ENCODE measurements at places on chromosomes 2 and 18. TPM values are rescaled to one million over a fixed set of nuclear protein-coding genes. Genes with fewer than 3 reads are reported as not detected.

Gene ALLC
- total RNA-seq, result not detected

Gene CRACDL
- total RNA-seq, result 11.5 TPM

Gene SLC16A14
- total RNA-seq, result 5.2 TPM

Gene TXNDC2
- 0.12 TPM for total RNA-seq

Gene IL1RN
- total RNA-seq, result 15.2 TPM

Gene TDRD15
- not detected for total RNA-seq

Gene VWA3B
- 17.8 TPM for total RNA-seq

DNA sequence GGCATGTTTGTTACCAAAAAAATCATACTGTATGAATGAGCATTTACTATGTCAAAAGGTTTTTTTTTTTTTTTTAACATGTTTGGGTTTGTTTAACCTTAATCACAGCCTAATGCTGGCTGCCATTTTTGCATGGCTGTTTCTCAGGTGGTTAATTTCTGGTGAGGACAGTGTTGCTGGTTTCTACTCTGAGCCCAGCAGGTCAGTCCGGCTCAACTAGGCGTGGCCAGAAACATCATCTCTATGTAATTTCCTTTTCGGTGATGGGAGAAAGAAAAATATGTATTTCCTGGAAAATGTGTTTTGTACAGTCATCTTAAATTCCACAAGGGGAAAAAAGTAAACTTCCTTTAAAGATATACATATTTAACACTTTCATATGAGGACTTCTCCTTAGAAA, 24.9 kb upstream of the BZW1 start:
- peak; percentile 23 for DNase-seq
- no peaks in the 10 kb centered on the region for H3K36me3 ChIP-seq
- H3K4me1 ChIP-seq, result no peaks in the 10 kb centered on the region
- H3K27ac ChIP-seq, result no peak overlapping the region
- no peak overlapping the region for H3K4me3 ChIP-seq

DNA sequence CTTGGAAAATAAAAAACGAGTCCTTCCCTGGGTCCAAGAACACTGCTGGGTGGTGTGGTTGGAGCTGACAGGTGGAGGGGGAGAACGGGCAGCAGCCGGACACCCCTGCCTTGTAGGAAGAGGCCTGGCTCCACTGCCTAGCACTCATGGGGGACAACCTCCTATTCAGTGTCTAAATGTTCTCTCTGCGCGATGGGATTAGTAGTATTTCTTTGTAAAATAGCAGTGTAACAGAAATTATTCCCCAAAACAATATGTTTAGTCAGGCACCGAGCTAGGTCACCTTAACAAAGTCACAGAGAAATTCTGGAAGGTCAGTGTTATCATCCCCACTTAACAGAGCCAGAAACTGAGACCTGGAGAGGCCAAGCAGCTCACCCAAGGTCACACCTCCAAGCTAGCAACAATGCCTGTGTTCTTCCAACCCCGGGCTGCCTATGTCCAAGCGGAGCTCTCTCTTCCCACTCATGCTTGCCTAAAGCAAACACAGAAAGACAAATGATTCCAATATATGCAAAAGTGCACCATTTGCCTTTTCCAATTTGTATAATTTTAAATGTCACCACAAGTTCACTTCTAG, 68.0 kb downstream of the STEAP3 start:
- no peak overlapping the region for H3K27ac ChIP-seq
- H3K4me3 ChIP-seq, result no peak overlapping the region
- no peak for DNase-seq
- H3K27me3 ChIP-seq, result peaks cover 2% of the 10 kb centered on the region

DNA sequence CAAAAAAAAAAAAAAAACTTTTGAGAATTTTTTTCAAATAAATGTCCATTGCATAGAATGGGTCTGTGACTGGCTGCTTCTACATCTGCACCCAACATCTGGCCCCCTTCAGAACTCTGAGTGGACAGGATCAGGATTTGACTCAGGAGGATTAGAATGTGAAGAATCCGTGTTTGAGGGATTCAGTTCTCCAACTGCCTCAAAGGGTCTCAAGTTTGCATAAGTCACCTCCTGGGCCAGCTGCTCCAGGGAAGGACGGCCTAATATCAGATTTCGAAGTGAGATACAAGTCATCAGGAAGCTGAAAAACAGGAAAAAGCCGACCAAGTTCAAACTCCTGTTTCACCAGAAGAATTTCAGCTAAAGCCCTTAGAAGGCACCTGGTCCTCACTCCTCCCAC, 10.9 kb downstream of the MAT2A start:
- no peaks in the 10 kb centered on the region for H3K27me3 ChIP-seq
- no peak overlapping the region for H3K4me3 ChIP-seq
- H3K4me1 ChIP-seq, result no peaks in the 10 kb centered on the region
- DNase-seq, result no peak

DNA sequence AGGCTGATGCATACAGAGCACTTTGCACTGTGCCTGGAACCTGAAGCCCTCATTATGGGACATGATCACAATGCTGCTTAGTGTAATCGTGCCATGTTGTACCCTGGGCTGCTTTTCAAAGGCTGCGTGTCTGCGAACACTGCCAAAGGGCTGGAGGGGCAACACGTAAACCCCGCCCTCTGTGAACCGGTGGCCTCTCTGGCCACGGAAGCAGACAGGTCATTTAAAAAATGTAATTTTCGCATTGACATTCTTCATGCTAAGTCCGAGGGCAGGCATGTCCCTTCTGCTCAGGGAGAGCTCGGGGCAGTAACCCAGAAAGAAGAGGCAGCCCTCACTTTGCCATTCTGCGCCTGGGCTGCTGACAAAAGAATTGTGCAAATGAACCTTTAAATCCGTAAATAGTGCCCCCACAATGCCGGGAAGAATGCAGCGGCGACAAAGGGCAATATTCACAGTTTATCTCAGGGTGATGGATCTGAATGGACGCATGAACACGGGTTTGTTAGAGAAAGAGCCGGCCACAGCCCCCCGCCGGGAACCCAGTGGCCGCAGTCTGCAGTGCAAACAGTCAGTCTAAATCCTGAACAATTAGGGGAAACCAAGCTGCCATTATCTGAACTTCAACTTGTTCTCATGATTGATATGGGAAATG, 226.1 kb downstream of the MYCN start:
- H3K36me3 ChIP-seq, result no peaks in the 10 kb centered on the region
- H3K27ac ChIP-seq, result no peak overlapping the region

DNA sequence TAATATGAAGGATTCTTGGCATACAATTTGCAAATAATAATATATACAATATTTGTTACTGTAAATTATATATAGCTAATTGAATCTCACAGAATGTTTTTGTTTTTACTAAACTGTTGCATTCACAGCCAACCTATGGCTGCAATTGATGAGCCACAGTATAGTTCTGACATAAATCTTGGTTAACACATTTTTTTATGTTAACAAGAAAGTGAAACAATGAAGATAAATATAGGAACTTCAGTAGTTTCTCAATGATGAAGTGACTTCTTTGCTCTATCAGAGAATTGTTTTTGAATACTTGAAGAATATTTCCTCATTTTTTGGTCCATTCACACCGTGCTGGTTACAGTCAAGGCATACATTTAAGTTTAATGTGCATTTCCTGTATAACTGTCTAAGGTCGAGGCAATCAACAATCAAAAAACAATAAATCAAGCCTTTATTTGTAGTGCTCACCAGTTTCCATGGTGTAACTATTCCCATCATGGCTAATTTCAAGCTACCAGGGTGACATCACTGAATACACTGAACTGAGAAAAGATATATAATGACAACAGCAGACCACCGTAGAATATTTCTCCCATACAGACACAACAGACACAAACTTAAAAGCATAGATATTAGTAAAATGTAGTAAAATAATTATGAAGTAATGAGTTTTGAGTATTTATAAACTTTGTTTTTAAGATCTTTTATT, 12.9 kb upstream of the ETAA1 start:
- no peak overlapping the region for H3K4me3 ChIP-seq
- no peaks in the 10 kb centered on the region for H3K27me3 ChIP-seq
- H3K36me3 ChIP-seq, result no peaks in the 10 kb centered on the region
- no peak overlapping the region for H3K27ac ChIP-seq
- no peak for DNase-seq
- no peaks in the 10 kb centered on the region for H3K4me1 ChIP-seq

- no peak overlapping the region for H3K4me3 ChIP-seq
- no peaks in the 10 kb centered on the region for H3K36me3 ChIP-seq
- no peaks in the 10 kb centered on the region for H3K27me3 ChIP-seq
- DNase-seq, result no peak
- no peak overlapping the region for H3K27ac ChIP-seq
These were observed 226.2 kb downstream of the MC4R start for GRCh38 chr18:60146220-60146960.

GRCh38 chr18:10245846-10246175, 208.6 kb upstream of the APCDD1 start:
- no peak overlapping the region for H3K27ac ChIP-seq
- no peaks in the 10 kb centered on the region for H3K27me3 ChIP-seq
- no peak for DNase-seq
- H3K4me1 ChIP-seq, result peaks cover 34% of the 10 kb centered on the region
- no peaks in the 10 kb centered on the region for H3K36me3 ChIP-seq
- no peak overlapping the region for H3K4me3 ChIP-seq

GRCh38 chr2:2184549-2185249, 146.4 kb downstream of the MYT1L start:
- H3K4me3 ChIP-seq, result no peak overlapping the region
- H3K27me3 ChIP-seq, result no peaks in the 10 kb centered on the region
- H3K36me3 ChIP-seq, result no peaks in the 10 kb centered on the region
- peak; percentile 32 for DNase-seq
- H3K27ac ChIP-seq, result no peak overlapping the region

DNA sequence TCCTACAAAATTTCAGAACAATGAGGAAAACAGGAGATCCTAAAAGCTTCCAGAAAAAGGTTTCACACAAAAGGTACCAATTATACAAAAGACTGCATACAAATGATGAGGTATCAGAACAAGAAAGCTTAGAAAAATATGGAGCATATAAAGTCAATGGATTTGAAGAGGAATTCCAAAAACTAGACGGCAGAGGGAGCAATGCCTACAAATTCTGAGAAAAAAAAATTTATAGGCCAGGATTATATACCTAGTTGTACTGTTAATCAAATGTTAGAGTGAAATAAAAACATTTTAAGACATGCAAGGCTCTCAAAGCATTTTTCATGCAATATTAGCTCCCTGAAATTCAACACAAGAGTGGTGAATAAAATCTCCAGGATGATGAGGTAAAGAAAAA, 106.2 kb downstream of the ZRANB3 start:
- no peaks in the 10 kb centered on the region for H3K27me3 ChIP-seq
- H3K4me3 ChIP-seq, result no peak overlapping the region
- DNase-seq, result no peak
- H3K4me1 ChIP-seq, result no peaks in the 10 kb centered on the region
- no peak overlapping the region for H3K27ac ChIP-seq
- H3K36me3 ChIP-seq, result no peaks in the 10 kb centered on the region

- H3K27ac ChIP-seq, result no peak overlapping the region
- no peaks in the 10 kb centered on the region for H3K27me3 ChIP-seq
- H3K36me3 ChIP-seq, result no peaks in the 10 kb centered on the region
- no peak for DNase-seq
These were observed 513.9 kb upstream of the MEX3C start for GRCh38 chr18:51711298-51711889.

- peaks cover 3% of the 10 kb centered on the region for H3K4me1 ChIP-seq
- no peak overlapping the region for H3K27ac ChIP-seq
- no peaks in the 10 kb centered on the region for H3K36me3 ChIP-seq
- no peaks in the 10 kb centered on the region for H3K27me3 ChIP-seq
- no peak for DNase-seq
- no peak overlapping the region for H3K4me3 ChIP-seq
These were observed 3.4 kb downstream of the RAB31 start for GRCh38 chr18:9711361-9712129.

Measured in lung (tissue), 17 donors.